ENCODE measurements at places on chromosomes 11 and 22.

GRCh38 chr11:763073-763463, 14.2 kb downstream of the GATD1 start:
- no peak for DNase-seq

DNA sequence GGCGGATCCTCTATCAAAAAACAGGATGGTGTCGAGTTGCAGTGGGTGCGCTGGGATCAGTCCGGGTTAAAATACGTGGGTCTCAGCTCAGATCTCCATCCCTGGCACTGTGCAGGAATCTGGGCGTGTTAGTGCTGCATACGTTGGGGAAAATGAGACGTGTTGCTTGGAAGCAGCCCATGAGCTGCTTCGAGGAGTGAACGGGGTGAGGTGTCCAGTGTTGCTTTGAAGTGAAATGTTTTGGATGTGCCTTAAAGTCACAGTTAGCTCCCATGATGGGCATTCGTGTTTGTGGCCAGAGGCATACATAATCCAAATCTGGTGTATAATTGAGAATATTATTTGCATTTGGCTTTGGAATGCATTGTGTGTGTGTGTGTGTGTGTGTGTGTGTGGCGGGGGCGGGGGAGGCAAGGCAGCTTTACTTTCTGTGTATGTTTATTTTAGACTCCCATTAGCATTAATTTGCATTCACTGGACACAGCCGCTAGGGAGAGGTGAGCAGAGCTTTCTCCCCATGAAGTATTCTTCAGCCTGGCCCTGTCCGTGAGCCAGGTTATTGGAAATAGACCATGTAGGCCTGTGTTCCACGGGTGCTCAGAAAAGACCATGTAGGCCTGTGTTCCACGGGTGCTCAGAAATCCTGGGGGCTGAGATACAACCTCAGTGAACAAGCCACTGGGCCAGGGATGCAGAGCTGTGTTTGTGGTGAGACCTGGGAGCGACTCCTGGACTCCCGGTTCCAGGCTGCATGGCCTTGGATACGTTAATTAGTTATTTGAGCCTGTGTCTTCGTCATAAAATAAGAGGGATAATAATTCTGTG, 134.6 kb downstream of the ST3GAL4 start:
- no peak for DNase-seq

- DNase-seq, result no peak
These were observed 10.2 kb downstream of the CKAP5 start for GRCh38 chr11:46835897-46836296.

DNA sequence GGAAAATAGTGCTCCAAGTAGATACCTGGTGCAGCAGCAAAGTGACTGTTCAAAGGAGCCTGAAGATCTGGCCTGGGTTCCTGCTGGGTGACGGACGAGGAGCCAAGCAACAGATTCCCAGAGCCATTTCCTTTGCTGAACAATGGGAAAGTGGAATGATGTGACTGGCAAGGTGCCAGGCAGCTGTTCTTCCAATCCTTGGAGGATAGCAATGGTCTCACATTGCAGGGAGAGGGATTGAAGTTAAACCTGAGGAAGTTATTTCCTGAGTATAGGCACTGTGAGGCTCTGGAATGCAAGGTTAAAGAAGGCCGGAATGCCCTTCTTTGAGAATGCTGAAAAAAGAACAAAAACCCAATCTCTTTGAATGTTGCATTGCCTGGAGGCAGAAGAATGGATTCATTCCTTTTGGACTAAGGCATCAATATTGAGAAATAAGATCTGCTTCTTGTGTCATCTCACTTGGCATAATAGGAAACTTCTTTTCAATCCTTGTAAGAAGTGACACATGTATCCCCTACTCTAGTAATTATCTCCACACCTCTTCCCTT, 223.8 kb downstream of the BLID start:
- DNase-seq, result no peak

GRCh38 chr11:38842991-38843390, 2245.0 kb upstream of the RAG2 start:
- no peak for DNase-seq

DNA sequence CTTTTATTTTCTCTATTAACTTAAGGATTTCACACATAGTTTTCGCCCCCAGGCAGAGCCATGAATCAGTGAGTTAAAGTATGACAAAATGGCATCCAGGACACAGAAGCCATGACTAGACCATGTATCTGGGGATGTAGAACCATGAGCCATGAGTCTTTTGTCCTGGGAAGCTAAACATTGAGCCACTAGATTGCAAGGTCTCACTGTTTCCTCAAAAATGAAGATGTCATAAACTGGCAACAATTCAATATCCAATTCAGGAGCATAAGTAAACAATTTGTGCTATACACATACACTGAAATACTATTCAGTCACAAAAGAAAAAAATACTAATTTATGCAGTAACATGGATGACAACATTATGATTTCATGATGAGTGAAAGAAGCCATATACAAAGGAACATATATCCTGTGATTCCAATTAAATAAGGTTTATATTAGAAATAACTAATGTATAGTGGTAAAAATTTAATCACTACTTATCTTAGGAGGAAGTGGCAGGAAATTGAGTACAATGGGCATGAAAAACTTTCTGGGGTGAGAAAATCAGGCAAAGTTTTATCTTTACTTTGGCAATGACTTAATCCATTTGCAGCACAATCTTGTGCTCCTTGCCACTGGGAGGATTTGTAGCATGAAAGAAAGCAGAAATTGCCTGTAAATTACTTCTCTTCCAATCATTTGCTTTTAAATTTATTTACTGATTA, 28.5 kb upstream of the CARD16 start:
- DNase-seq, result no peak

DNA sequence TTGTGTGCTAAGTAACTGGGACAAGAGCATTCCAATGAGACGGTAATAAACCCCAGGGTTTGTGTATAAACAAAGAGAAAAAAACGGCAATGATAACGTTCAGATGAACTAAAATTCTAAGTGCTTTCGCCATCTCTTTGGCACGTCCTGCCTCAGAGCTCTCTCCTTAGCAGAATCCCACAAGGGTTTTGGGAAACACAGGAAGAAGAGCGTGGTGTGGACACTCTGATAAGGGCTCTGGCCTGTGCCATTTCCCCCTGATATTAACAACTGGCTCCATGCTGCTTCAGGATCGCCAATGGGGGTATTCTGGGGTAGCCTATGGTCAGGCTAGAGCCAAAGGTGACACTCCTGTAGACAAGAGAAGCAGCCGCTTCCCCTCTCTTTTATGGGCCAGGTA, 18.4 kb downstream of the ABCC8 start:
- DNase-seq, result no peak

DNA sequence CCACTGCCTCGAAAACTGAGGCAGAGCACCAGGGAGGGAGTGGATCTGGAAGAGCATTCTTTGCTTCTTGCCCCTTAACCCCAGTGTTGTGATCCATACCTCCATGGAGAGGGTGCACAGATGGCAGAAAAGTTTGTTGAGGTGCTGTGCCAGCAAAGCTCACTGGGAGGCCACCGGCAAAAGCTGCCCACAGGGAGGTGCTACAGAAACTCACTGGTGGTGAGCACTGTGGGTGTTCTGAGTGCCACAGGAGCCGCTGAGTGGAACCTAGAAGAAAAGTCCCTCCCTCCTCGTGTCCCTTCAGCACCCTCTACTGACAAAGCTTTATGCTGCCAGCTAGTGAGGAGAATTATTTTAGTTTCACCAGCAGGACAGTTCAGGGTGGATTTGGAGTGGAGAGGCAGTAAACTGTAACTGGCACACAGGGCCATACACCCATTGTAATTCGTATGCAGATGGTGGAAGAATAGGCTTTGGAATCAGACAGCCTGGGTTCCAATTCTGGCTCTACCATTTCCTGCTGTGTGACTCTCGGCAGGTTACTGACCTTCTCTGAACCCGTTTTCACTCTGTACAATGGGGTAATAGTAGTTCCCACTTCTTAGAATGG, 84.6 kb downstream of the SWAP70 start:
- no peak for DNase-seq

DNA sequence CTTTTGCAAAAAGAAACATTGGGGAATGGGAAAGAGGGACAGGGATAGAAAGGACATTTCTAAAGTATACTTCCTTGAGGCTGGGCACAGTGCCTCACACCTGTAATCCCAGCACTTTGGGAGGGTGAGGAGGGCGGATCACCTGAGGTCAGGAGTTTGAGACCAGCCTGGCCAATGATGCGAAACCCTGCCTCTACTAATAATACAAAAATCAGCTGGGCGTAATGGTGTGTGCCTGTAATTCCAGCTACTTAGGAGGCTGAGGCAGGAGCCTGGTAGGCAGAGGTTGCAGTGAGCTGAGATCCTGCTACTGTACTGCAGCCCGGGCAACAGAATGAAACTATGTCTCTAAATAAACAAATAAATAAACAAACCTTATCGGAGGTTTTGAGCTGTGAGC, 16.3 kb upstream of the TEF start:
- no peak for DNase-seq

- peak; percentile 69 for DNase-seq
These were observed 3.6 kb downstream of the AHNAK start for GRCh38 chr11:62542750-62543567.

DNA sequence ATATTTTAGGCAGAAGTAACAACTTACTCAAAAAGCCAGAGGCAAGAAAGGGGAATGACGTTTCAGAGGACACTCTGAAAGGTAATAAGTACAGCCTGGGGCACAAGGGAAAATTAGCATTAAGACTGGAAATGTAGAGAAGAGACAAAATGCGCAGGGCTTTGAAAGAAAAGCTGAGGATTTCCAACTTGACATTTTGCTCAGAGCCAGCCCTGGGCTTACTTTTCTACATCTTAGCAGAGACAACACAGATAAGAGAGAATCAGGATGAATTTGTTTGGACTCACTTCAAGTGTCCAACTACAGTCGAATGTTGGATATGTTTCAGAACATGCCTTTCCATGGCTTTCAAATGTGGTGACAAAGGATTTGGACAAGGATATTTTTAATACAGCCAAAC, 808.9 kb upstream of the LUZP2 start:
- no peak for DNase-seq

GRCh38 chr11:117396970-117397369, 69.3 kb downstream of the CEP164 start:
- DNase-seq, result no peak

DNA sequence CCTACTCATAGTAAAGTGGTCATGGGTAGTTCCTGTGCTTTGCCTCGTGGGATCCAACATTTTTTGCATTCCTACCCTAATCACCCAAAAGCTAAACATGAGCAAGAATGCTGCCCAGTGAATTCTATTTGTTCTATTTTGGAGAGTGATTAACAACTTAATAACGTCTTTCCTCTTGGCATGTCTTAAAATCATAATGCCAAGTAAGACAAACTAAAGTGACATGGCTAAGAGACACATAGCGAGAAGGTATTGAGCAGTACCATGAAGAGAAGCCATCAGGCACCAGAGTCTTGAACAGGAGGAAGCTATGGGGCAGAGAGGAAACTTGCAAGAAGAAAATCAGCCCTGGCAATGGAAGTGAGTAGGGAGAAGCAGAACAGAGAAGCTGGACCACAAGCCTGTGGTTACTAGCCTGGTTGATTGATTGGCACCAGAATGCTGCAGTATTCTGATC, 32.0 kb downstream of the EXPH5 start:
- no peak for DNase-seq

DNA sequence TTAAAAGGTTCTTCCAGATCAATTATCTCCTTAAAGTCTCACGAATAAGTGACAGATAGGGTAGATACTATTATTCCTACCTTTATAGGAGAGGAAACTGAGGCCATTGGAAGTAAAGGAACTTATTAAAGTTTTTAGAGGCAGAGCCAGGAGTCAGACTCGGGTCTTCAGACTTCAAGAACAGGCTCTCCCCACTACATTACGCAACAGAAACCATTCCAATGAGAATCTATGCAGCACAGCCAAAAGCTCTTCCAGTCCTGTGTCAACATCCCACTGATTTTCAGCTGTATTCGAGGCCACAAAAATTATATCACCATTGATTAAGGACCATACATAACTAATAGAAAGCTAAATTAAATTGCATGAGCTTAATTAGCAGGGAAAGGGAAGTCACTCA, 77.4 kb downstream of the RELT start:
- DNase-seq, result no peak

DNA sequence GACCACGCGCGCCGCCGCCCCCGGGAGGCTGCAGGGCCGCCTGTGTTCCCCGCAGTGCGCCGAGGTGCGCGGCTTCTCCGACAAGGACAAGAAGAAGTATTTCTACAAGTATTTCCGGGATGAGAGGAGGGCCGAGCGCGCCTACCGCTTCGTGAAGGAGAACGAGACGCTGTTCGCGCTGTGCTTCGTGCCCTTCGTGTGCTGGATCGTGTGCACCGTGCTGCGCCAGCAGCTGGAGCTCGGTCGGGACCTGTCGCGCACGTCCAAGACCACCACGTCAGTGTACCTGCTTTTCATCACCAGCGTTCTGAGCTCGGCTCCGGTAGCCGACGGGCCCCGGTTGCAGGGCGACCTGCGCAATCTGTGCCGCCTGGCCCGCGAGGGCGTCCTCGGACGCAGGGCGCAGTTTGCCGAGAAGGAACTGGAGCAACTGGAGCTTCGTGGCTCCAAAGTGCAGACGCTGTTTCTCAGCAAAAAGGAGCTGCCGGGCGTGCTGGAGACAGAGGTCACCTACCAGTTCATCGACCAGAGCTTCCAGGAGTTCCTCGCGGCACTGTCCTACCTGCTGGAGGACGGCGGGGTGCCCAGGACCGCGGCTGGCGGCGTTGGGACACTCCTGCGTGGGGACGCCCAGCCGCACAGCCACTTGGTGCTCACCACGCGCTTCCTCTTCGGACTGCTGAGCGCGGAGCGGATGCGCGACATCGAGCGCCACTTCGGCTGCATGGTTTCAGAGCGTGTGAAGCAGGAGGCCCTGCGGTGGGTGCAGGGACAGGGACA, 2.7 kb downstream of the NLRP6 start:
- no peak for DNase-seq

- no peak for DNase-seq
These were observed 39.7 kb upstream of the TH start for GRCh38 chr11:2211113-2211971.

GRCh38 chr11:96299155-96299888, 43.7 kb downstream of the MAML2 start:
- no peak for DNase-seq

DNA sequence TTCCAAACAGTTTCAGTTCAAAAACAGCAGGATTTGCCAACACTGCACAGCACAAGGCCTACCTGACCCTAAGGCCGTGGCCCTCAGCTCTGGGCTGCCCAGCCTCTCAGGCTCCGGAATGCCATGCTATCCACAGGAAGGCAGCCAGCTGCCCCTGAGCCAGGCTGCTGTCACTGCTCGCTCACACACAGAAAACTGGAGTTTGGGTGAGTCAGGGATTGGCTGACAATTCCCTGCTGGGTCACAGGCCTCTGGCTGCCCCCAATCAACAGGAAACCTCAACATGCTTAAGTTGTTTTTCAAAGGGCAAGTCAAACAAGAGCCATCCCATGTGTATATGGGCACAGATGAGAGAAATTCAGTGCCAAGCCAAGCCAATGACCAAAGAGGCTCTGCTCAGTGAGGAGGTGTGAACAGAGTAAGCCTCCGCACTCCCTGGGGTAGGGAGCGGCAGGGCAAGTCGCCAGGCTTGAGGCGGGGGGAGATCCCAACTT, 50.2 kb downstream of the RPL27A start:
- DNase-seq, result no peak

Data from T-helper 9 cell (primary cell).